Upper lobe of right lung (tissue), 1 donor: ENCODE measurements at places on chromosomes 1 and 21. TPM values are rescaled to one million over a fixed set of nuclear protein-coding genes. Genes with fewer than 3 reads are reported as not detected.

The CENPF gene
- total RNA-seq: 1.5 TPM

The HSD11B1 gene
- total RNA-seq: 16.9 TPM

The SIK1 gene
- total RNA-seq: 55.2 TPM

DNA sequence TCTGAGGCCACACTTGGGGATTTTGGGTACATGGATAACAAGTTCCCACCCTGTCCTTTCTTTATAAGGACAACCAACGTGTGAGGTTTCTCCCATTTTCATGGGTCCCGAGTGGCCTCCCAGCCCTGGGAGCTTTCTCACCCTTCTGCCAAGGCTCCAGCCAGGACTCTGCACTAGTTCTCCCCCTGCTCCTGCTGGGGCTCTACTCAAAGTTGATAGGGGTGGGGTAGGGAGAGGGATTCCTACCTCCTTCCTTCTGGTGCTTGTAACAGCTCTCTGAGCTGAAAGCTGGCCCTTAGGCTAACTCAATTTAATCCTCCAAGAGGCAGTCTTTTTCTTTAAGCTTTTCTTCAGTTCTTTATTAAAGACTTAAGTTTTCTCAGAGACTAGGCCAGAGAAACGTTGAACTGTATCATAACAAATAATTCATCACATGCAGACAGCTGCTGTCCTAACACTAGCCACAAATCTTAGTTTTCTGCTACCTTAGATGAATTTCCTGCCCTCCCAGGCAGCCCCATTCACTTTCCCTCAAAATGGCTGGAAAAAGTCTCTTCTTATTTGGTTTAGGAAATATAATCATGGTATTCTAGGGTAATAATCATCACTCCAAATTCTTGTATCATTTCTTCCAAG is 22.4 kb upstream of the DR1 start:
- no peaks in the 10 kb centered on the region for H3K36me3 ChIP-seq
- DNase-seq: no peak
- no peak overlapping the region for H3K4me3 ChIP-seq
- no peak overlapping the region for H3K27ac ChIP-seq
- H3K4me1 ChIP-seq: no peaks in the 10 kb centered on the region

DNA sequence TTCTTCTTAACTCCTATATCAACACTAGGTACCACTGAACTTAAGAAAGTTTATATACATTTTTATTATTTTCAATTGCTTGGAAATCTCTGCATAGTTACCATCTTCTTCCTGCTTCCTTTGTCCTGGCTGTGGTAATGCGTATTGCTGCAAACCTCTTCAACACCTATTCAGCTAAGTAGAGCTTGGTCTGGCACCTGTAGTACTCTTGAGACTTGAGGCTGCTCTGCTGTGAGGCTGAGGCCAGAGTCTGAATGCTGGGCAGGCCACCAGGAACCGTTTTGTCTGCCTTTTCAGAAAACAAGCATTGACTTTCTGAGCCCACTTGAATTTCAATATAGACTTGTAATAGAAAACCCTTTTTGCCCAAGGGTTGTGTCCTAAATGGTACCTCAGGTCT is 52.0 kb upstream of the RGS2 start:
- DNase-seq: no peak
- no peak overlapping the region for H3K4me3 ChIP-seq
- no peaks in the 10 kb centered on the region for H3K36me3 ChIP-seq
- H3K4me1 ChIP-seq: no peaks in the 10 kb centered on the region
- no peaks in the 10 kb centered on the region for H3K27me3 ChIP-seq

- H3K36me3 ChIP-seq: no peaks in the 10 kb centered on the region
- H3K27me3 ChIP-seq: no peaks in the 10 kb centered on the region
- H3K27ac ChIP-seq: no peak overlapping the region
- no peak overlapping the region for H3K4me3 ChIP-seq
- no peak for DNase-seq
Observed at GRCh38 chr1:109818988-109819764, 55.5 kb upstream of the EPS8L3 start.

- no peak overlapping the region for H3K27ac ChIP-seq
- no peak overlapping the region for H3K4me3 ChIP-seq
- no peak for DNase-seq
- H3K4me1 ChIP-seq: no peaks in the 10 kb centered on the region
- no peaks in the 10 kb centered on the region for H3K27me3 ChIP-seq
Observed at GRCh38 chr1:226762988-226763904, 24.2 kb upstream of the ITPKB start.

DNA sequence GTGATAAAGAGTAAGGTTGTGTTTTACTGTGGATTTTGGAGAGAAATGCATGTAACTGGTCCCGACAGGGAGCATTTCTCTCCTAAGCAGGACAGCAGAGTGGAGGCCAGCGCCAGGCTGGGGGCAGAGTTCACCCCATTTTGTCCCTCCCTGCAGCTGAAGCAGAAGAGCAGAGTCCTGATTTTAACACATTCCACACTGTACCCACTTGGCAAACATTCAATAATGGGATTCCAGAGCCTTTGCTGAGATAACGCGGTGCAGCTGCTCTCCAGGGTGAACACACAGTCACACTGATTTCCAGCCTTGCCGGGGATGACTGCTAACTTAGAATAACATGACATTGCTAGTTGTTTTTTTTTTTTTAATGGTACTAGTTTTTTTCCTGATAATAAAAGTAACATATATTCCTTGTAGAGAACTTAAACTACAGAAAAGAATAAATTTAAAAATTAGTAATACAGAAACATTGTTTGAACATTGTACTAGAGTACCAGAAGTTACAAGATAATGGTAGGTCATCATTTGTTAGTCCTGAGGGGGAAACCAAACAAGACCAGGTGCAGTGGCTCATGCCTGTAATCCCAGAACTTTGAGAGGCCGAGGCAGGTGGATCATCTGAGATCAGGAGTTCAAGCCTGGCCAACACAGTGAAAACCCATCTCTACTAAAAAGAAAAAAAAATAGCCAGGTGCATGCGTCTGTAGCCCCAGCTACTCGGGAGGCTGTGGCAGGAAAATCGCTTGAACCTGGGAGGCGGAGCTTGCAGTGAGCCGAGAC is 77.2 kb downstream of the SCCPDH start:
- no peak overlapping the region for H3K27ac ChIP-seq
- H3K4me1 ChIP-seq: no peaks in the 10 kb centered on the region
- DNase-seq: no peak
- H3K36me3 ChIP-seq: no peaks in the 10 kb centered on the region
- H3K4me3 ChIP-seq: no peak overlapping the region
- H3K27me3 ChIP-seq: peaks cover 8% of the 10 kb centered on the region

DNA sequence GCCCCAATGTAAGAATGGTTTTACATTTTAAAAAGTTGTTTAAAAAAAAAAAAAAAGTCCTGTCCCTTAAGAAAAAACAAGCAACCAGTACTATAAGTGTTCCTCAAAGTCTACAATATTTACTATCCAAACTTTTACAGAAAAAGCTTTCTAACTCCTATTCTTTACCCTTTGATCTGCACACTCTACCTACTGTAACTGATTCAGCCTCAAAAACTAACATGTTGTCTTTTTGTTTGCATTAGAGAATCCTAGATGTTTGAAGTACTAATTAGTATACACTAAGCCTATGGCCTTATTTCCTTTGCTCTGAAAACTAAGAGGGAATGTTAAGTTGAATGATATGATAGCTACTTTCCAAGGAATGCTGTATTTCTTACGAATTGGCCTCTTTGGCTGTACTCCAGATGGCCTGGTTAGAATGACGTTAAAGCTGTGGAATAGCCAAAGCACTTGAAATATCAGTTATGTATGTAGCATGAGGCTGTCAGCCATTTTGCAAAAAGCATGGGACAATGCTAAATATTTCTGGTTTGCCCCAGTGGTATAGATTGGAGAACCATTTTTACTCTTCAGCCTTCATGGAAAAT is 234.8 kb downstream of the GPR52 start:
- no peaks in the 10 kb centered on the region for H3K36me3 ChIP-seq
- H3K27me3 ChIP-seq: no peaks in the 10 kb centered on the region
- H3K4me1 ChIP-seq: no peaks in the 10 kb centered on the region
- no peak overlapping the region for H3K27ac ChIP-seq
- H3K4me3 ChIP-seq: no peak overlapping the region
